ENCODE measurements at places on chromosomes 7 and 10.

- no peak for DNase-seq
Observed at GRCh38 chr10:110392121-110392520, 87.4 kb upstream of the SMNDC1 start.

- no peak for DNase-seq
Observed at GRCh38 chr7:138919216-138919615, 62.0 kb downstream of the KIAA1549 start.

DNA sequence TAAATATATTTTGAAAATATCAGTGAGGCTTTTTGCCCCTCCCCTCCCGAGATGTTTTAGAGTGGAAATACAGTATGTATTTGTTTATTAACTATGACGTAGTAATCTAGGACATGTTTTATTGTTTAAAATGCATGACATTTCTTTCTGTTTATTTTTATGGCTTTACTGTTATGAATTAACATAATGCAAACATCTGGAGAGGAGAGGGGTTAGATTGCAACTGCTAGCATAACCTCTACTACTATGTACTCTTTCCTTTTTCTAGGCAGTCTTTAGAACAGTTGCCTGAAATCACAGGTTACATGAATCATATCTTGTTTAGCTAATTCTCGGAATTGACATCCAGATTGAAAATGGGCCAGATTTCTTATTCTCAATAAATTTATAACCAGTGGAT is 7.4 kb downstream of the BTAF1 start:
- no peak for DNase-seq

DNA sequence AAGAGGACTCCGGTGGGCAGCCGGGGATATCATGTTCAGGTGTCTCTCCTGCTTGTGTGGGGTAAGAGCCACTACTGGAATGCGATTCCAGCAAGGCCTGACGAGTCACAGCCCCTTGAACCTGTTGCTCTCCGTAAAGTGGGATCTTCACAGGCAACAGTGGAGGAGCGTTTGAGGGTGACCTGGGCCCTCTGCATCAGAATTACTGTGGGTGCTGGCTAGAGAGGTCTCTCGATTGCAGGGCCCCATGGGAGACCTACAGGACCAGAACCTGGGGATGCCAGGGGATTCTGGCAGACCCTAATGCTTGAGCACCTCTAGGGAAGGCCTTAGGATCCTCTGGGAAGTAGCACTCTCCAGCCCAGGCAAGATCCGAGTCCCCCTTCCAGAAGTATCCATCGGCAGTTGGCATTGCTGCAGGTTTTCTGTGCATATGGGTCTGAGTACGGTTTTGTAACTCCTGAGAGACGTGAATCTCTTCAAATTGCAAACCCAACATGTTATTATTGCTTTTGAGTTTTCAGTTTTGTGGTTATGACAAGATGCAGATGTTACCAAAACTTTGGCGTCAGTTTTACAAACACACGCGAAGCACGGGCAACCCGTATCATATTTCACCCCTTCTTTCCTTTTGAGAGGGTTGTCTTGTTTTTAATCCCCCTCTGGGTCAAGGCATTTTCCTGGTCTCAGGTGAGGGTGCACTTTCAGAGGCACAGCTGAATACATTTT is 4.6 kb downstream of the MGMT start:
- peak; percentile 69 for DNase-seq

GRCh38 chr10:79331709-79332108 is 15.6 kb upstream of the PPIF start:
- no peak for DNase-seq

- no peak for DNase-seq
Observed at GRCh38 chr10:130740915-130741750, 570.4 kb downstream of the TCERG1L start.

- peak; percentile 12 for DNase-seq
Observed at GRCh38 chr10:43308986-43309385, 42.1 kb upstream of the RASGEF1A start.

DNA sequence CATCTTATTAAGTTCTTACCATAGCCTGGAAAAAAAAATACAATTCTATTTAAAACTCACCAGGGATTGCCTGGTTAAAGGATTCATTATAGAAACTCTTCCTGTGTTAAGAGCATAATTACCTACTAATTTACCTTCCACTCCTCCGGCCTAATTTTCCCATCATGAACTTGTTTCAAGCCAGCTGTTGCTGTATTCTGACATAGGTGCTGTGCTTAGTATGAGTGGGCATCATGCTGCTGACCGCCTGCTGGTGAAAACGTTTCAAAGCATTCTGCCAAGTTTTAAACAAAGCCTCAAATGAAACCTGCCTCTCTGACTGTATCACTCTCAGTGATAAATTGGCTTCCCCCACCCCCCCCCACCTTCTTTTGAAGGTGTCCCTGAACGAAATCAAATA is 47.8 kb upstream of the KCNMA1 start:
- no peak for DNase-seq

DNA sequence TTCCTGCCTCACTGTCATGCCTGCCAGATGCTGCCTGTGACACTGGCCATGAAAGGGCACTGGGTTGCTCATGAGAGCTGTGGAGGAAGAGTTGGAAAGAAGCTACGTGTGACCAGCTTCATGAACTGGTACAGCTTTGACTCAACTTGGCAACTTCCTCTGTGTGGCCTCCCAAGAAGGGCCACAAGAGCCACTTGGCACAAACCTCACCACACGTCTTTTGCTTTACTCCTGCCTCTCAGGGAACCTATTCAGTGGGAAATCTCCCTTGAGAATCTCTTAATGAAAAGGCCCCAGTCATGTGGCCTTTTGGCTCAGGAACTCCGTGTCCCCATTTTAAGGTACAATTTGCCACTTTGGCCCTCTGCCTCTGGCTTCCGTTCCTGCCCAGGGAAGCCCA is 54.5 kb downstream of the FRMD4A start:
- no peak for DNase-seq

- DNase-seq = peak; percentile 79
Observed at GRCh38 chr10:12605580-12606405, 256.4 kb downstream of the CAMK1D start.

DNA sequence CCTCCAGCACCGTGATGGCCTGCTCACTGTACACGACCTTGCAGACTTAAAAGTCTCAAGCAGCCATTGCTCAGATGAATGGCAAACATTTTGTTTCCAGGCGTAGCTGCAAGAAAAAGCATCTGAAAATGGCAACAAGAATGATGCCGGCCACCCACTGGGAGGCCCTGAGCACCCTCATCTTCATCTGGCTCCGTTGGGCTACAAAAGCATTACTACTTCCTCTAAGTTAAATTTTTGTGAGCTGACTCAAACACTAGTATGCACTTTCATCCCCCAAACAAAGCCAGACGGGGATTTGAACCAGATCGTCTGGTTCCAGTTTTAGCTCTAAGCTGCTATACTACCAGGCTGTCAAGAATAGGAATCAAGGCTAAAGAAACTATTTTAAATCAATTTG is 116.6 kb upstream of the CDK1 start:
- DNase-seq = peak; percentile 31

DNA sequence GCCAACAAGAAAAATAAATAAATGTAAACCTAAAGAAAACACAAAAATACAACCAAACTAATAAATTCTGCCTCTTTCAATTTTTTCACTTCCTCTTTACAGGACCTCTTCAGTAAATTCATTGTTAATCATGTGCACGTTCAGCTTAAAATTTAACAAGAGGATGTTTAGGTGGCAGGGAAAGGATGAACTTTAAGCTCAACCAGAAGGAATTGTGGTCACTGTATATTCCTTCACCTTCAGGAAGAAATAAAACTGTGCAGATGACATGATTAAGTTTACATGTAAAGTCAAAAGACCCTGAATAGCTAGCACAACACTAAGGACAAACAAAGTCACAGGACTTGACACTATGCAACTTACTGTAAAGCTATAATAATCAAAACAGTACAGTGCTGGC is 33.0 kb downstream of the KIF5B start:
- no peak for DNase-seq

DNA sequence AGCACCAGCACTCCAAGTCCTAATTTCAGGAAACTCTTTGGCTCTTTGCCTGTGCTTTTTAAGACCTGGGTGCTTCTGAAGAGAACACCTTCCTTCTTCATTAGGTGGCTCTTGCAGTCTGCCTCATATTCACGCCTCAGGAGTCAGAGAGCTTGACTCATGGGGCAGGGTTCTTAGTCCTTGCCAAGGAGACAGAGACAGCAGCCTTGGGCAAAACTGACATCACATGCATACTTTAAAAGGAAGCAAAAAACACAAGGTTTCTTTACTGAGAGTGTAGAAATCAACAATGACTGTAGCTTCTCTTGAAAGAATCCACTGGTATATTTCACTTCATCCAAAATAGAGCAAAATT is 780.6 kb downstream of the INHBA start:
- no peak for DNase-seq

DNA sequence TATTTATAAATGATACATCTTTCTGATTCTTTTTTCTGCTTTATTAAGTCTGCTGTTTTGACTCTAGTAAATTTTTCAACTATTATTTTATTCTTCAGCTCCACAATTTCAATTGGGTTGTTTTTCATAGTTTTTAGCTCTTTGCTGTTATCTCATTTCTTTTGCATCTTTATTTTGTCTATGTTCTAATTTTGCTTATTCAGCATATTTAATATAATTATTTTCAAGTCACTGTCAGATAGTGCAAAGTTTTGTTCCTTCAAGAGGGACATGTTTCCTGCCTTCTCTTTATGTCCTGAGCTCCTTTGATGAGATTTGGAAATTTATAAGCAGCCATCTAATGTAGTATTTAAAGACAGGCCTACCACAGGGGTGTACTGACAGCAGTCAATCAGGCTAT is 131.5 kb upstream of the ZNF722 start:
- no peak for DNase-seq

- no peak for DNase-seq
Observed at GRCh38 chr10:11183015-11183414, 165.3 kb downstream of the CELF2 start.

- DNase-seq = no peak
Observed at GRCh38 chr7:3861386-3861785, 560.3 kb downstream of the SDK1 start.

GRCh38 chr7:151566897-151567320 is 47.2 kb upstream of the RHEB start:
- peak; percentile 55 for DNase-seq

DNA sequence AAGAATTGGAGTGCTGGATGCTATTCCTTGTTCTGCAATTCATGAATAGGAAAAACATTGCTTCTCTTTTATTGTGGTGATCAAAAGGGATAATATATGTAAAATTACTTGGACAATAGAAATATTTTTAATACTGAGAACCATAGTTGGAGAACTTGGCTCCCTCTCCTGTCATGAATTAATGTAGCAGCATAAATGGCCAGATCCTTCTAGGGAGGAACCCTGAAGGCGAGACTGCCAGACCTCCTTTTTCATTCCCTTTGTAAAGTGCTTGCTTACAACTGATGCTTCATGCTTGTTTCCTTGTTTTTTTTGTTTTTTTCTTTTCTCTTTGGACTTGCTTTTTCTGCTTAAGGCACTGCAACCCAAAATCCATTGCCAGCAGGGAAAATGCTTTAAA is 233.6 kb downstream of the SH2D4B start:
- DNase-seq = no peak

- no peak for DNase-seq
Observed at GRCh38 chr10:72464438-72464837, 109.7 kb upstream of the DNAJB12 start.

DNA sequence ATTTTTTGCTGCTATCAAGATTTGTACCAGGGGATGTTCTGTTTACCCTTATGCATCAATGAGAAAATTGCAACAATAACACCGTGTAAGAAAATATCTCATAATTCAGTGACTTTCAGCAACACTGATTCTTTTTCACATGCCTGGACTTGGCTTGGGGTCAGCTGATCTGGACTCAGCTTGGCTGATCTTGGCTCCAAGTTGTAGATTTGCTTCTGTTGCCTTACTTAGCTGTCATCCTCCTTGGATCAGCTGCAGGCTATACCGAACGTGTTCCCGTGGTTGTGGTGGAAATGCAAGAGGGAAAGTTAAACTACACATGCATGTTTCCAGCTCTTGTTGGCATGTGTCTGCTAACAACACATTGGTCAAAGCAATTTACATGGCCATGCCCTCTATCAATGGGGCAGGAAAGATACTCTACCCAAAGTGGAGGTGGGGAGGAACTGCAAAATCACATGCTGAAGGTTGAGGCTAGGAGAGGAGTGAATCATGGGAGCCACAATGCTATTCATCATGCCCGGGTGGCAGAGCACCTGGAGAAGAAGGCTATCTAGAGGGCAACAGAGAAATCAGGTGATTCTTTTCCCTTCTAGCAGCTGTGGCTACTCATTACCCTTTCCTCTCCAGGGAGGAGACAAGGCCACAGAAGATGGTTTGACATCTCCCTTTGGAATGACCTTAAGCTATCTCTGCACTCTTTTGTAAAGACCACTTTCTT is 1276.3 kb upstream of the AUTS2 start:
- peak; percentile 15 for DNase-seq

DNA sequence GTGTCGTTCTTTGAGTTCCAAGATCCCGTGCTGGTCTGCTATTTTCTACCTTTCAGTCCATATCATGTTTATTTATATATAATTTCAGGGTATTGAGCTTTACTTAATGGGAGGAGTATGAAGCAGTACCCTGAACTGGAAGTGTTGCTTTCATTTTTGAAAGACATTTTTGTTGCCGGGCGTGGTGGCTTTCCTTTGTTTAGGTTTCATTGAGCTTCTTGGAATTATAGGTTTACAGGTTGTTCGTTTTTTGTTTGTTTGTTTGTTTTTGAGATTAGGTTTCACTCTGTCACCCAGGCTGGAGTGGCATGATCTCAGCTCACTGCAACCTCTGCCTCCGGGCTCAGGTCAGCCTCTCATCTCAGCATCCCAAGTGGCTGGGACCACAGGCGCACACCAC is 7.4 kb downstream of the ZNF487 start:
- DNase-seq = no peak

DNA sequence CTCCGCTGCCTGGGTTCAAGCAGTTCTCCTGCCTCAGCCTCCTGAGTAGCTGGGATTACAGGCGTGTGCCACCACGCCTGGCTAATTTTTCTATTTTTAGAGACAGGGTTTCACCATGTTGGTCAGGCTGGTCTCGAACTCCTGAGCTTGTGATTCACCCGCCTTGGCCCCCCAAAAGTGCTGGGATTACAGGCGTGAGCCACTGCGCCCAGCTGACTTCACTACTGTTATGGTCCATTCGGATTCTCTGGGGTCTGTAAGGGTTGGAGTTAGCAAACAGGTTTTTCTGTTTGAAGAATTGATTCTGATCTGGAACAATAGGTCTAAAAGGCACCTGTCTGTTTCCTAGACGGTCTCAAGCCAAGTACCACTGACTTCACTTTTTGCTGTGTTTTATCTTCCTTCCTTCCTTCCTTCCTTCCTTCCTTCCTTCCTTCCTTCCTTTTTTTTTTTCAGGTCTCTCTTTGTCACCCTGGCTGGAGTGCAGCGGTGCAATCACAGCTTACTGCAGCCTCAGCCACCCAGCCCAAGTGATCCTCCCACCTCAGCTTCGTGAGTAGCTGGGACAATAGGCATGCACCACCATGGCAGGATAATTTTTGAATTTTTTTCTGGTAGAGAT is 192.2 kb downstream of the CAMK1D start:
- no peak for DNase-seq

GRCh38 chr10:45438466-45439090 is 64.6 kb downstream of the ALOX5 start:
- no peak for DNase-seq

- DNase-seq = no peak
Observed at GRCh38 chr7:144908324-144908723, 72.5 kb upstream of the TPK1 start.

- DNase-seq = peak; percentile 50
Observed at GRCh38 chr7:1322240-1323110, 89.8 kb downstream of the UNCX start.
